ENCODE measurements at places on chromosomes 3 and 15. TPM values are rescaled to one million over a fixed set of nuclear protein-coding genes. Genes with fewer than 3 reads are reported as not detected.

The LRRC3B gene
- total RNA-seq, result not detected

The KIF23 gene
- 9.7 TPM for total RNA-seq

The CYP1A2 gene
- total RNA-seq, result not detected

The GCHFR gene
- total RNA-seq, result 3.2 TPM

The MUSTN1 gene
- not detected for total RNA-seq

The CA12 gene
- 42.1 TPM for total RNA-seq

The GALNT15 gene
- total RNA-seq, result 20.2 TPM

The PPIP5K1 gene
- total RNA-seq, result 14.7 TPM

The CPEB1 gene
- total RNA-seq, result 13.7 TPM

The UQCRC1 gene
- total RNA-seq, result 241 TPM

The ANKUB1 gene
- not detected for total RNA-seq

The ABTB1 gene
- total RNA-seq, result 7.1 TPM

The GOLGA6L7 gene
- not detected for total RNA-seq

The ABCF3 gene
- total RNA-seq, result 64.9 TPM

The GOLGA6L4 gene
- 0.37 TPM for total RNA-seq

The TOPAZ1 gene
- not detected for total RNA-seq

The SPINK8 gene
- total RNA-seq, result not detected

The P2RY14 gene
- 0.43 TPM for total RNA-seq

The SLC22A13 gene
- total RNA-seq, result 0.28 TPM

The GHSR gene
- total RNA-seq, result not detected

The C3orf49 gene
- not detected for total RNA-seq

The CLRN1 gene
- total RNA-seq, result not detected

The GPR160 gene
- 0.28 TPM for total RNA-seq

The PTX3 gene
- total RNA-seq, result 679 TPM

The SLC2A2 gene
- 0.09 TPM for total RNA-seq

The CACNA1D gene
- total RNA-seq, result 0.14 TPM

The SMCO1 gene
- total RNA-seq, result not detected

The TMEM39A gene
- 67.6 TPM for total RNA-seq

The GNAT1 gene
- not detected for total RNA-seq

The DUOX1 gene
- under 0.01 TPM for total RNA-seq

The DUOX2 gene
- total RNA-seq, result under 0.01 TPM

The NEIL1 gene
- total RNA-seq, result 5.1 TPM

The RARB gene
- total RNA-seq, result 10.3 TPM

The PLA2G4D gene
- total RNA-seq, result not detected

The CLDN16 gene
- under 0.01 TPM for total RNA-seq

The GP9 gene
- not detected for total RNA-seq

All from smooth muscle cell of bladder (primary cell).